ENCODE measurements at places on chromosomes 3 and 15.

- DNase-seq = peak; percentile 63
Measured at GRCh38 chr15:79168922-79169456, 78.4 kb upstream of the RASGRF1 start.

- DNase-seq = no peak
Measured at GRCh38 chr15:76986743-76987142, 8.2 kb upstream of the PSTPIP1 start.

GRCh38 chr3:58596834-58597518 is 19.8 kb upstream of the FAM107A start:
- DNase-seq = no peak

- DNase-seq = peak; percentile 43
Measured at GRCh38 chr3:174614036-174614435, 245.1 kb upstream of the NAALADL2 start.

DNA sequence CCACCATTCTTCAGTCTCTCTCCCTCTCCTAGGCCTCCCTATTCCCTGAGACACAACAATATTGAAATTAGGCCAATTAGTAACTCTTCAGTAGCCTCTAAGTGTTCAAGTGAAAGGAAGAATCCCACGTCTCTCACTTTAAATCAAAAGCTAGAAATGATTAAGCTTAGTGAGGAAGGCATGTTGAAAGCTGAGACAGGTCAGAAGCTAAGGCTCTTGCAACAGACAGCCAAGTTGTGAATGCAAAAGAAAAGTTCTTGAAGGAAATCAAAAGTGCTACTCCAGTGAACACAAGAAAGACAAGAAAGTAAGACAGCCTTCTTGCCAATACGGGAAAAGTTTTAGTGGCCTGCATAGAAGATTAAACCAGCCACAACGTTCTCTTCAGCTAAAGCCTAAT is 41.3 kb downstream of the PPM1L start:
- DNase-seq = no peak

DNA sequence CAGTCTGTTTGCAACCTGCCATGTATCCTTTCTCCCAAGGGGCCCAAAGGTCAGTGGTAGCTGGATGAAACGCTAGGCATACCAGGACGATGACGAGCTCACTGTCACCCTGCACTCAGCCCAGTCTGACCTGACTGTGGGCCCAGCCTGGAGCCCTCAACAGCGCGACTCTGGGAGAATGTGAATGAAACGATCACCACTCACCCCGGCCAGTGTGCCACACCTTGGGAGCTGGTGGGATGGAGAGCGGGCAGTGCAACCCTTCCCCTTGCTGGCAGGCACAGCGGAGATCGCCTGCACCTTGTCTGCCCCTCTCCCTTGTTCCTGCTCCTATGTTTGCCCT is 27.2 kb downstream of the SRPRB start:
- DNase-seq = no peak

DNA sequence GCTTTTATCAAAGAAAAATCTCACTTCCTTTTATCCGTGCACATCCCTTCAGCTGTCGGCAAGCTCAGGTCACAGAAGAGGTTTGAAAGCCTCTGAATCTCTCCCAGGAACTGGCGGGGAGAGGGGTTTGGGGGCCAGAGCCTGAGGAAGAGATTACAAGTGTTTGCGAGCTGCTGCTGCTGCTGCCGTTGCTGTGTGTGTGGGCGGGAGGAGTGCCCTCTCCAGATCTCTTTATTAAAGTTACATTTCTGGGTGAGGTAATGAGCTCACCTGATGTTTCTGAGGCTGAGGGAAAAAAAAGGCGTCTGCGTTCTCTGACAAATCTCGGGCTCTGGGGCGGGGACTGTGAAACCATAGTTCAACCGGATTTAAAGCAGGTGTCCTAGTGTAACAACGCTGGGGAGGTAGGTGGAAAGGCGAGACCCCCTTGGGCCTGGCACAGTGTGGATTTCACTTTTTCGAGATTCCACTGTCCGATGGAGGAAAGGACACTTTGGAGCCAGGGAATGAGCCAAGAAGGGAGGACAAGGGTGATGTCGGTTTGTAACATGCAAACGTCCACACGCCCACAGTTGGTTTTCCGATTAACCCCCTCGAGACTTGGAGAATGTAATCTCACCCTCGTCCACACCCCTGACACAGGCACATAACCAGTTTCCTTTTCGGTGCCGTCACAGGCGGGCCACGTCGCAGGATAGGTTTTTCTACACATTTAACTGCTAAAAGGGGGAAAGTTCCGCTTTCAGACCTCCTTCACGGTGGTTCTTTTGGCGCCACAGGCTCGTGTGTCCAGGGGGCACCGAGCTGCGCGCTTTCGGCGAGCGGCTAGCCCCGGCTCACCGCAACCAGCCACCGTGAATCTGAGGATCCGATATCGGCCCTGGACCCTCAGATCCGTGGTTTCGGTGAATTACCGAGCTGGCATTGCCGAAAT is 2.1 kb downstream of the ALCAM start:
- DNase-seq = peak; percentile 62

DNA sequence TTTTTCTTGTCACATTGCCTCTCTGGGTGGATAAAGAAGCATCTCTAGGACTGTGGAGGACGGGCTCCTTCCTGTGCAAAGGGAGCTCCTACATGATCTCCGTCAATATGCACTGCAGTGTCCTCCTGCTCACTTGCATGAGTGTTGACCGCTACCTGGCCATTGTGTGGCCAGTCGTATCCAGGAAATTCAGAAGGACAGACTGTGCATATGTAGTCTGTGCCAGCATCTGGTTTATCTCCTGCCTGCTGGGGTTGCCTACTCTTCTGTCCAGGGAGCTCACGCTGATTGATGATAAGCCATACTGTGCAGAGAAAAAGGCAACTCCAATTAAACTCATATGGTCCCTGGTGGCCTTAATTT is 478 bp downstream of the GPR15 start:
- no peak for DNase-seq

DNA sequence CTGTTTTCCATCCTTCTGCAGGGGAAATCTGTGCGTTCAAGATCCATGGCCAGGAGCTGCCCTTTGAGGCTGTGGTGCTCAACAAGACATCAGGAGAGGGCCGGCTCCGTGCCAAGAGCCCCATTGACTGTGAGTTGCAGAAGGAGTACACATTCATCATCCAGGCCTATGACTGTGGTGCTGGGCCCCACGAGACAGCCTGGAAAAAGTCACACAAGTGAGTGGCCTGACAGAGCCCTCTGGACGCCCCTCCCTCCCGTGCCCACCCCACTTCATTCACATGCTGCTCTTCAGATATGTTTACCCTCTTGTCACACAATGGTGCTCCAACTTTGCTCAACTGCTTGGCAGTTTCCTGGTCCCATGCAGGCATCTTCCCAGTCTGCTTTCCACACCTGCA is 274.3 kb upstream of the TRIM42 start:
- DNase-seq = no peak

- DNase-seq = no peak
Measured at GRCh38 chr15:70618929-70619328, 144.4 kb downstream of the UACA start.

GRCh38 chr3:45167011-45167911 is 21.1 kb upstream of the CDCP1 start:
- peak; percentile 21 for DNase-seq

GRCh38 chr3:98360681-98361080 is 7.0 kb downstream of the OR5K4 start:
- DNase-seq = no peak

GRCh38 chr3:126348308-126348920 is 8.8 kb downstream of the KLF15 start:
- no peak for DNase-seq

DNA sequence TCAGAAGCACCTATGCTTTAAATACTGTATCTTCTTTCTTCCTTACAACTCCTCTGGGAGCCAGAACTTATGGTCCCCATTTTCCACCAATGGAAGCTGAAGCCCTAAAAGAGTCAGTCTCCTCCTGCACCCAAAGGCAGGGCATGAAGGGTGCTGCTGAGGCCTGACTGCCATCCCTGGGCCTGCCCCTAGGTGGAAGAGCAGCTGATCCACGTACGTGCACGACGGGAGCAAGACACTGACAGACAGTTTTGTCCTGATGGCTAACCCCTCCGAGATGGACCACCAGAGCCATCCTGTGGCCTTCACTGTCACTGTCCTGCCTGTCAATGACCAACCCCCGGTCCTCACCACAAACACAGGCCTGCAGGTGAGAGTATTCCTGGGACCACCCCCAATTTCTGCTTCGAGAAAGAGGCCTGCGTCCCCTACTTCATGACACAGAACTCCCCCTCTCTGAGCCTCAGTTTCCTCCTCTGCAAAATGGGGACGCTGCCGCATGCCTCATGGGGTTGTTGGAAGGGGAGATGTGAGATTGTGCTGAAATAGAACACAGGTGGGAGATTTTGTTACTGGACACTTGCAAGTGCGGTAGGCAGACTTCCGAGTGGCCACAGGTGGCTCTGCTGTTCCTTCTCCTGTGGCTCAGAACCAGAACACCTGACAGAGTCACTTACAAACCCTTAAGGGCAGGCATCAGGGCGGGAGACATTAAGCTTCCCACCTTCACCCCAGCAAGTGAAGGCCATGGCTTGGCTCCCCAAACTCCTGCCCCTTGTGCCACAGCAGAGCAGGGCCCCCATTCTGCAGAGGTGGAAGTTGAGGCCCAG is 175.4 kb downstream of the TBC1D2B start:
- no peak for DNase-seq

GRCh38 chr3:182118066-182118465 is 406.3 kb downstream of the SOX2 start:
- DNase-seq = no peak

DNA sequence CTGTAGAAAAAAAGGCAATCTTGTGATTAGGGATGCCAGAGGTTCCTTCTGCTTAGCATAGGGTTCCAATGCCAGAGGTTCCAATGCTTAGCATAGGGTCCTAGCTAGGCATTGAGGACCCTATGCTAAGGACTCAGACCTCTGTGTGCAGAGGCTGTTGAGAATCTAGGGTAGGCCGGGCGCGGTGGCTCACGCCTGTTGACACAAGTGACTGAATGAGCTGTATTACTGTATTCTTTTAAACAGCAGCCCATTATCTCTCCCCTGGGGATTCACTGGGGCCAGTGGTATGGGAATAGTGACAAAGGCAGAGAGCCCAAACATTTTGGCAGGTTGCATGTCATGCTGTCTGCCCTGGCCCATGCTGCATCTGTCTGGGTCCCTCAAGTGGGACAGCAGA is 16.2 kb downstream of the PAK6 start:
- no peak for DNase-seq

DNA sequence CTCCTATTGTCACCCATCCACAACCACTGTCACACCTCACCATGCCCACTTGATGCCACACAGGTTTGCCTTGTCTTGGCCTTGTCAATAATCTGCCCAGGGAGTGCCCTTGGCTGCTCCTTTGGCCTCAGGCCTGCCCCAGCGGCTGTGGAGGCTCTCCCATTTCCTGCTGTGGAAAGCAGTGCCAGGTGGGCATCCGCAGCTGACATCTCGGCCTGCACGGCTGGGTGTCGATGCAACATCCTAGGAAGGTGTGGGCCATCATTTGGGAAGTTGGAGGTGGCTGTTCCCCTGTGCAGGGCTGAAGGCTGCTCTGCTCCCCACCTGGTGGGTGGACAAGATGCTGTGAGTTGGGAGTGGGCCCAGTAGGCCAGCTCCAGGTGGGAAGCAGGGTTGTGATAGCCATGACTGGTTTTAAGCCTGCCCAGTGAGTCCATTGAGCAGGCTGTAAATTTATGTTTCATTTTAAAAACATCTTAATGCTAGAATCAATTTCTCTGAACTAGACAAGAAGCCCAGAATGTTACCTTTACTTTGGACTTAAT is 12.5 kb downstream of the DNAH1 start:
- DNase-seq = no peak

- DNase-seq = no peak
Measured at GRCh38 chr3:31142139-31142538, 247.7 kb upstream of the GADL1 start.

GRCh38 chr15:52003710-52004109 is 15.3 kb upstream of the MAPK6 start:
- no peak for DNase-seq

DNA sequence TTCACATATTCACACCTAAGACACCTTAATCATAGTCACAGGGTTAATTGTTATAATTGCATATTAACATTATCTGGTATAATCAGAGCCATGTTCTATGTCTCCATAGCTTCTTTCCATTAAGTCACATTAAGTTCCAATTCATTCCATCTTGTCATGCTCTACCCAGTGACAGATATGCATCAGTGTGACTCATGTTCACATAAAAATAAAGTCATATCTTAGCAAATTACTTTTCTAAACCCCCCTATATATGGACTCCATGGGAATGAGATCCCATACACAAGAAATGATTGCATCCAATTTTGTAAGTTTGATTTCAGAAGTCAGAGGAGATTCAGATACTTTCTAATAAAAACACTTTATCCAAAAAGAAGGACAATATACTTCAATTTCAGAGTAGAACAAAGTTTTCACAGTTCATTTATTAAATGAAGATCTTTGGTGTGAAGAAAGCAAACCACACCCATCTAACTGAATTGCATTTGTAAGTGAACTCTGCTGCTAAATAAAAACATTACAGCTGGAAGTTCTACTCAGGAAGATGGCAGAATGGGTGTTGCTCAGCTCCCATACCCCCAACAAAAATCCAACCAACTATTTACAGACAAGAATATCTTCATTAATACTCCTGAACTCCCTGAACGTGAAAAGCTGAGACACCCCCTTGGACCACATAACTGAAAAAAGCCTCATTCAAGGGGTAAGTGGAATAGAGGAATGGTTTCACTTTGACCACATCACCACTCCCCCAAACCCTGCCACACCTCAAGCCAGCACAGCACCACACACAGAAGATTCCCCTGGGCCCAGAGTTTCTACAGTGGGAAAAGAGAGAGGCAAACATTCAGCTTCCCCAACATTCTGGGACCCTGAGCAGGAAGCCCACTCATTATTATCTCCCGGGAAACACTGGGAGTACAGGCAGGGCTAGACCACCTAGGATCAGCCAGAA is 27.6 kb downstream of the THBS1 start:
- DNase-seq = no peak

- DNase-seq = no peak
Measured at GRCh38 chr15:80155001-80155377, 2.2 kb downstream of the FAH start.

- no peak for DNase-seq
Measured at GRCh38 chr3:175146258-175146657, 287.1 kb downstream of the NAALADL2 start.

DNA sequence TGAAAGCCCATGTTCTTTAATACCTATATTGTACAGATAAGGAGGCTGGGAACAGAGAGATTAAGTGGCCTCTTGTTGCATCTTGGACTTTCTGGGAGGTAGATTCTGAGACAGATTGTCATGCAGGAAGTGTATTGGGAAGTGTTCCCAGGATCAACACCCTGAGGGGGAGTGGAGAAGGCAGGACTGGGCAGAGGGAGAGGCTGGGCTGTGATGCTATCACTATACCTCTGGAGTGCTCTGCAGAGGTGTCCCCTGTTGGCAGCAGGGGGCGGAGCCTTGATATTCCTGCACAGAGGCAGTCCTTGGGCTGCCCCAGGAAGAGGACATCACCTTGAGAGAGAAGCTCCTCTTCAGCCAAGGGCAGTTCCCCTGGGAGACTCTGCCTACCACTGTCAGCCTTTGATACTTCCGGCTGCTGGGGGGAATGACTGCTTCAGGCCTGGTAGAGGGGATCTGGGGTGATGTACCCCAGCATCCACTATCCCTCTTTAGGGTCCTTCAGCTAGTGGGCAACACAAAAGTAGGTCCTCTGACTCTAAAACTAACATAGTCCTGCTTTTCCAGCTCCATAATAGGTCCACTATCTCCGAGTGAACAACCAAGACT is 97.4 kb upstream of the RNU6-1 start:
- DNase-seq = no peak
